ENCODE measurements at places on chromosomes 13 and 19.

GRCh38 chr13:72218966-72219365, 352.0 kb upstream of the DACH1 start:
- no peak for DNase-seq

DNA sequence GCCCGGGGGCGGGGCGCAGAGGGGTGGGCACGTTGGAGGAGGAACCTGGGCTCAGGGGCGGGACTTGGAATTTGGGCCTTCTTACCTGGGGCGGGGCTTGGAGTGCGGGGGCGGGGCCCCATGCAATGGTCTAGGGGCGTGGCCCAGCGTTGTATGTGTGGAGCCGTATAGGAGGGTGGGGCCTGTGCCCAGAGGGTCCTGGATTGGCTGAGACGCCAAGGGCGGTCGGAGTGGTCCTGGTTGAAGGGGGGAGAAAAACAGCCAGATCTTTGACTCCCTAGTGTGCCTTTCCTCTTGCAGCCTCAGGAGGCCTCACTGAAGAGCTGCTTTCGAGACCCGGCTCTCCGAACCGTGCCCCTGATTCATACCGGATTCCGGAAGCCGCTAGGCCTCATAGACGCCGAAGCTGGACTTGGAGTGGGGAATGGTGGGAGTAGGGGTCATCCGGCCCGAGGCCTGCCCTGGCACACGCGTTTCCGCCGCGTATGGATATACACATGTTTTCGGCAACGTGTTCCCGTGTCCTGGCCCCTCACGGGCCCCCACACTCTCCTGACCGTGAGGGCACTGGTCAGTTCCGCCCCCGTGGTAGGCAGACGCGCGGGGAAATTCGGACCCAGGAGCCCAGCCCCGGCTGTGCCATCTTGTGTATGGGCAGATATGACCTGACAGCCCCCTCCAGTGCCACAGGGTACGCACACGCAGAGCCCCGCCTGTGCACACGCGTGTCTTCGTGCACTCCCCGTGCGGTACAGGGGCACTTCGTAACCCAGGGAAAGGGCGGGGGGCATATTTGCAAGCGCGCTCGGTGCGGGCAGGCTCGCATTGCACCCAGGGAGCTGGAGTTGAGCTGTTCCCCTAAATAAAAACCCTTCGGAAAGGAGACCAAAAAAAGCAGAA, 661 bp upstream of the PRR12 start:
- peak; percentile 90 for DNase-seq

- no peak for DNase-seq
Observed at GRCh38 chr19:18776736-18777135, 14.4 kb downstream of the COMP start.

- no peak for DNase-seq
Observed at GRCh38 chr13:113148940-113149503, 9.4 kb upstream of the PROZ start.

DNA sequence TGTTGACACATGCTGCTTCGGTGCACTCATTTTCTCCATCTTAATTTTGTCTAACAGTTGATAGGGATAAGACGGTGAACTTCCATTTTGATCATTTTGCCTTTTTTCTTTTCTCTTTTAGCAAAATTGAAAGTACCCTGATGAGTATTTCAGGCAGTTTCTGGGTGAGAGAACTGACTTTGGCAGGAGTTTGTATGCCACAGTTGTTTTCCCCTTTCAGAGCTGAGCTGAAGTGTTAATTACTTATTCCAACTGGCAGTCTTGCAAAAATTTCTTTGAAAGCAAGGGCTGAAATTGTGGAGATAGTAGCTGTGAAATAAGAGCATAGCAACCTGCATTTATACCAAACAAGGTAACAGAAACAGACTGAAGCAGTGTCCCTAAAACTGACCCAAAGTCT, 180.2 kb downstream of the SLITRK5 start:
- no peak for DNase-seq

GRCh38 chr19:40469011-40469410, 2.2 kb downstream of the SPTBN4 start:
- no peak for DNase-seq

DNA sequence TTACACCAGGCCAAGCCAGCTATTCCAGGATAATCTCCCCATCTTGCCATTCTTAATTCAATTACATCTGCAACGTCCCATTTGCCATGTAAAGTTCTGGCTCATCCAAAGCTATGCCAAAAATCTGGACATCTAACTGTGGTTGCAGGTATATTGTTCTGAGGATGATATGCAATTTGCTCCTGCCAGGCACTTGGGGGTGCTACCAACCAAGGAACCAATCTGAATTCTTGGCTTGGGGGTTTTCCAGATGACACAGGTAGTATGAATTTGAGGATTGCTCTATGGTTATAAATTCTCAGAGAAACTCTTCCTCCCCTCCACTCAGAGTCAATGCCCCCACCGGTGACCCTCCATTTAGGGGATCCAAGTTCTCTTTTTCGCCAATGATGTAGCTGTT, 33.0 kb downstream of the CRYL1 start:
- peak; percentile 38 for DNase-seq

DNA sequence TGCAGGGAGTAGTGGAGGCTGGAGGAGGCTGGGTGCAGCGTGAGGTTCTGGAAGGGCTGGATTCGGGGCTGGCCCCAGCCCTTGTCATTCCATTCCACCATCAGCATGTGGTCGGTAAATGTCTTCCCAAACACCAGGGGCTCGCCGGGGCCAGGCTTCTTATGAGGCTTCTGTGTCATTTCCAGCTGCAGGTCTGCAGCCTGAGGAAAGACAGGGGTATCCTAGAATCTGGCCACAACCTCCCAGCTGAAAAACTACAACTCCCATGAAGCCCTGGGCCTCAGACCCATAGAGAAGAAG, 4.4 kb downstream of the BCAT2 start:
- no peak for DNase-seq

DNA sequence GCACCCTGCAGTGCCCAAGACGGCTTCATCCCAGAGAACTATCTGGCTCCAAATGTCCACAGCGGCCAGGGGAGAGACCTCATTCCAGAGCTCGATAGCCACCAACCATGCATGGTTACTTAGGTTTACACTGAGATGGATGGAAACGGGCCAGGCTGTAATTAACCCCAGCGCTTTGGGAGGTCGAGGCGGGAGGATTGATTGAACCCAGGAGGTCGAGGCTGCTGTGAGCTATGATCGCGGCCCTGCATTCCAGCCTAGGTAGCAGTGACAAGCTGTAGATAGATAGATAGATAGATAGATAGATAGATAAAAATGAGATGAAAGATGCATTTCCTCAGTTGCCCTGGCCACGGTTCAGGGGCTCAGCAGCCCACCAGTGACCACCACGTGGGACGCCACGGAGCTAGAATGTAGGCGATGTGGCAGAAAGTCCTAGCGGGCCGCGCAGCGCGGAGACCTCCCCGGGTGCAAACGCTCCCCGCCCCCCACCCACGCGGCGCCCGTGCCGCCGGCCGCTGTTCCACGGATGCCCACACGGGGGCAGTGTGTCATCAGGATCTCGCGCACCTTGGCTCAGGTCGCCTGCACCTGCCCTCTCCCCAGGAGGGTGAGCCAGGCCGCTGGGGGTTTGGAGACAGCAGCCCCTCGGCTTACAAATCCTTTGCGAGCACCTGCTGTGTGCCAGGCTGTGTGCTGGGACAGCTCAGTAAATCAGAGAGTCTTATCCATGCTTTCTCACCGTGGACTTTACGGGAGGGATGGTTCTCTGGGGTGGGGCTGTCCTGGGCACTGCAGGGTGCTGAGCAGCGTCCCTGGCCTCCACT, 13.5 kb upstream of the TLE5 start:
- no peak for DNase-seq

DNA sequence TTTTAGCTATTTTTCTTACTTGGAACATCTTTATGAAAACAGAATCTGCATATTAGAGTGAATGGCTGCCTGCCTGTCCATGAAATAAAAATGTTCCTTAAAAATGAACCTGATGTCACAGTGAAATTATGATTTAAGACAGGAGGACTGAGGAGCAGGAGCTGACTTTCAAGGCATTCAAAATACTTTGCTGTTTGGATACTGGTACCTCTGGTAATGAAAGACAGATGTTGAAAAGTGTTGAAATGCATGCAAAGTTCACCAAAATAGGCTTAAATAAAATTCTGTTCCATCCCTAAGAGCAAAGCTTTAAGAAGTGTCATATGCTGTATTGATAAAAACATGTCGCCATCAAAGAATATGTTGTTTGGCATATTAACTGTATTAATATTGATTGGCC, 1.7 kb downstream of the ARHGEF7 start:
- no peak for DNase-seq

GRCh38 chr13:98520674-98521449, 56.0 kb downstream of the STK24 start:
- no peak for DNase-seq

GRCh38 chr13:111853721-111854120, 213.2 kb upstream of the SOX1 start:
- DNase-seq = no peak

GRCh38 chr19:57755031-57755430, 8.4 kb downstream of the ZNF776 start:
- no peak for DNase-seq

GRCh38 chr13:68078469-68078868, 848.3 kb upstream of the PCDH9 start:
- no peak for DNase-seq

- peak; percentile 65 for DNase-seq
Observed at GRCh38 chr13:107867701-107868661, 347.4 kb downstream of the LIG4 start.

- DNase-seq = no peak
Observed at GRCh38 chr13:74825152-74825937, 656.6 kb downstream of the TBC1D4 start.

- DNase-seq = no peak
Observed at GRCh38 chr19:27647423-27647822, 1565.5 kb downstream of the UQCRFS1 start.

DNA sequence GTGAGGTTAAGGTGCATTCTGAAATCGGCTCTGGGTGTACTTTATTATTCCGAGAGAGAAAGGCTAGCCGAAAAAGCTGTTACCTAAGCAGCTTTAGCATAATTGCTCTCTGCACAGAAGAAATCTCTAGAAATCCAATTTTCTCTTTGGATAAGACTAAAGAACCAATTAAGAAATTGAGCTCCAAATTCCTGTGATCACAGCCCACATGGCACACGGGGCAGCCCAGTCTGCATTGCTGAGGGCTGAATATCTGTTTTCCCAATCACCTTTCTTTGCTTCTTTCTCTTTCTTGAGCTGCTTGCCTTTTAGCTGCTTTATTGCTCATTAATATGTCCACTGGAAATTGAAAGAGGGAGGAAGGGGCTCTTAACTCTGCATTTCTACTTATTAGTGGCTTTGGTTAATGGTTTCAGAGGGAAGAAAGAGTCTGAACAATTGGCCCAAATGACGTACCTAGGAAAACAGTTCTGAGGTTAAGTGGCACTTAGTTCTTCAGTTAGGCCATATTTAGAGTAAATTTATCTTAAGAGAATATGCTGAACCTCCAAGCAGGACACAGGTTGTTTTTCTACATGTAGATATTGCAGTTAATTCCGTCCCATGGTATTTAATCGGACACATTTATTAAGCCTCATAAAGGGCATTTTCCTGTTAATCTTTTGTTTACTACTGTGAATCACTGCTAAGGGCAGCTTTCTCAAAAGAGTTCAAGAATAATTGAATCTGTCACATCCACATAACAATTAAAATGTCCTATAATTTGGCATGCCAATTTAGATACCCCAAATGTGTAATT, 265.7 kb downstream of the ABCC4 start:
- no peak for DNase-seq
